ENCODE measurements at places on chromosomes 3 and 15.

DNA sequence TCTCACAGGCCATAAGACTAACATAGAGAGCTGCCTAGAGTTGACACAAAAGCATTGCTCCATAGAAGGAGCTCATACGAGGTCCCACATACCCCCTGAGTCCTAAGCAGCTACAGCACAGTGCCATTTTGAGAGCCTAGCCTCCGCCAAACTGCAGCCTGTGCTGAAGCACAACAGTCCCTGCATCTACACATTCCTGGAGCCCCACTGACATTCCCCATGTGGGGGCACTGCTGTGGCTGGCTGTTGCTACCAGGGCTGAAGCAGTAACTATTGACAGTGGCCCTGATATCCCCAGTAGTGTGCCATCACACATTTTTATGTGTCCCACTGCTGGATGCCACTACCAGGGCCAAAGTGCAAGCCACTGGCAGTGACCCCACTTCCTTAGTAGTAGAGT is 80.3 kb downstream of the CERS3 start:
- DNase-seq = no peak

DNA sequence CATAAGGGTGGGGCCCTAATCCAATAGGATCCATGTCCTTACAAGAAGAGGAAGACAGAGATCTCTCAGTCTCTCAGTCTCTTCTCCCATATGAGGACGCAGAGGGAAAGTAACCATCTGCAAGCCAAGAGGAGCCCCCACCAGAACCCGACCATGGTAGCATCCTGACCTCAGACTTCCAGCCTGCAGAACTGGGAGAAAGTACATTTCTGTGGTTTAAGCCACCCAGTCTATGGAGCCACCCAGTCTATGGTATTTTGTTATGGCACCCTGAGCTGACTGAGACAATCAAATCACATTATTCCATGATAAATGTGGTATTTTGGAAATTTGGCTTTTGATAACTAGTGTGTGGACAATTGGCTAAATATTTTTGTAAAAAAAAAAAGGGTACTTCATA is 101.5 kb upstream of the TMC3 start:
- DNase-seq = no peak

- DNase-seq = no peak
These were observed 305.4 kb downstream of the MEX3B start for GRCh38 chr15:81740416-81740815.

GRCh38 chr3:197397838-197398237 is 99.4 kb upstream of the DLG1 start:
- DNase-seq = no peak

GRCh38 chr3:42140665-42141203 is 49.6 kb downstream of the TRAK1 start:
- no peak for DNase-seq

DNA sequence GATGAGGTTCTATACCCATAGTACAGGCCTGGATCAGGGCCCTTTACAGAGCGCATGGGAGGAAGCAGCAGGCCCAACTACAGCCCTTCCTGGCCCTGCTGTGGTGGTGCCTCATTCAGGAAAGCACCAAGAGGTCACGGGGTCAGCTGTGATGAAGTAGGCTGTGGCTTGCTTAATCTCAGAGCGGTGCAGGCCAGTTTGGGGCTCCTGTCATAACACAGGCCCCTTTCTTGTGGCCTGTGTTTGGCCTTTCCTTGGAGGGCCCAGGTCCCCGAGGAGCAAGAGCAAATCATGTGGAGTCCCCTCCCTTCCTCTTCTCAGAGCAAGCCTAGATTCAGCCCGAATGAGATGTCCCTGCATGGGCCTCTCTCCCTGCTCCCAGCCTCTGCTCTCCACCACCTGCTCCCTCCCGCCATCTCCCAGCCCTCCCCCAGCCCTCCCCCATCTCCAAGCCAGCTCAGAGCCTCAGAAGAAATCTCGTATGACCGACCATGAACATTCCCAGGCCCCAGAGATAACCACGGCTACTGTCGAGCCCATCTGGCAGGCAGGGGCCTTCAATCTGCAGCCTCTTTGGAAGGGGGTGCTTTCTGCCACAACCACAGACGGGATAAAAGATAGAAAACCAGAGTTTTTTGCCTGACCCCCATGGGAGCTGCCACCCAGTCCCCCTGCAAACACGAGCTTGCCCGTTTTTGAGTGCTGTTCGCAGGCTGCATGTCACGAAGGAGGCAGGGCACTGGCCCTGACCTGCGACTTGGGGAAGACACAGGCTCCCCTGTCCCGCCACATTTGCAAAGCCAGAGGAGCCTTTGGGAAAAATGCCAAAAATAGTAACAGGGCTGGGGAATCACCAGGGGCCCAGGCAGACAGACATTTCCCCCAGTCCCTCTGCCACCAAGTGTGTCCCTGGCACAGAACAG is 32.3 kb upstream of the DUSP7 start:
- DNase-seq = no peak

DNA sequence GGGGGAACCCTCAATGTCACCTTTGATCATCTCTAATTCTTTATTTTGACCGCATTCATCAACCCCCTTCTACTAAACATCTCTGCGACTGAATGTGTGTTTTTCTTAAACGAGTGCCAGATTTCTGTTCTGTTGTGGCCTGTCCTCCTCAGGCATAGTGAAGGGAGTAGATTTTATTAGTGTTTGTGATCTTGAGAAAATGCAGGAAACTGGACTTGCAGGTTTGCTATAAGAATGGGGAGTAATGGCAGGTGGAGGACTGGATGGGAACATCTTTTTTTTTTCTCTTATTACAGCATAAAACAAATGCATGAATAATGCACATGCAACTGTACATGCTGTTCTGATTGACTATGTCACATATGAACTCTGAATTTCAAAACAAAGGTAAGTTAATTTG is 59.3 kb downstream of the ADAMTSL3 start:
- DNase-seq = no peak

- DNase-seq = no peak
These were observed 31.4 kb upstream of the LYZL4 start for GRCh38 chr3:42441791-42442190.

- DNase-seq = no peak
These were observed 95.6 kb upstream of the THRB start for GRCh38 chr3:24589931-24590880.

DNA sequence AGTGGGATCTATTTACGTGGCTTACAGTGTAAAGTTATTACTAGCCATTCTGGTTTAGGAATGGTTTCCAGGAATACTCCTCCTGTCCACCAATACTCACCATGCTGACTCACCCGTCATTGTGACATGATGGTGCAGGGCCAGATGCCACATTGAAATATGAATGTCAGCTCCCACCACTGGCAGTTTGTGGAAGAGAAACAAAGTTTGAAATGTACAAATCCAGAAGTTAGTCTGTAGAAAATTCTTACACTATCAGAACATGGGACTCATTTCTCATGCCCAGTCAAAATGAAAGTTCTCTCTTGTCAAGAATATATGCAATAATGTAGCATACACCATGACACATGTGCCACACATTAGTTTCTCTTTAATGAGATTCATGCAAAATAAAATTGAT is 14.4 kb upstream of the TSPAN3 start:
- no peak for DNase-seq

DNA sequence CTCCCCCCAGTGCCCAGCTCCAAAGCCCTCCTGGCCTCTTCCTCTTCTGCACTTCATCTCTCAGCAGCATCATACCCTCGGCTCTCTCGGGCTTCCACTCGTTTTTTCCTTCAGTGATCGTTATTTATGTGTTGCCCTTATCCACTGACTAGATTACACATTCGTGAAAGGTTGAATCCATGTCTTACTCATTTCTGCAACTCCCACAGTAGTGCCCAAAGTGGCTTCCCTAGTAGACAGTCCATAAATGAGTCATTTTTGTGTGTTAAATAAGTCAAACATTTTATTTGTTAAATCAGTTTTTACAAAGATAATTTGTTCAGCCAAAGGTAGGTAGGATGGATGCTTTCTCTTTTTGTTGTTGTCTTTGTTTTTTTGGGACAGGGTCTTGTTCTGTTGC is 87.4 kb downstream of the CRTC3 start:
- DNase-seq = no peak

- no peak for DNase-seq
These were observed 68.9 kb upstream of the HERC1 start for GRCh38 chr15:63902671-63903035.

GRCh38 chr15:69172847-69173246 is 12.4 kb downstream of the GLCE start:
- DNase-seq = no peak

Data from stimulated activated CD8-positive, alpha-beta memory T cell treated with anti-CD3 and anti-CD28 coated beads, Interleukin-4, amount 100 ng/mL, for 1 hour (primary cell).